ENCODE measurements at places on chromosomes 6 and 20.
A peak's percentile ranks its signal among the peaks of the same experiment; 100 is the strongest.

GRCh38 chr6:162184465-162184864 lies 543.1 kb downstream of the PRKN start:
- peak; percentile 70 for DNase-seq

DNA sequence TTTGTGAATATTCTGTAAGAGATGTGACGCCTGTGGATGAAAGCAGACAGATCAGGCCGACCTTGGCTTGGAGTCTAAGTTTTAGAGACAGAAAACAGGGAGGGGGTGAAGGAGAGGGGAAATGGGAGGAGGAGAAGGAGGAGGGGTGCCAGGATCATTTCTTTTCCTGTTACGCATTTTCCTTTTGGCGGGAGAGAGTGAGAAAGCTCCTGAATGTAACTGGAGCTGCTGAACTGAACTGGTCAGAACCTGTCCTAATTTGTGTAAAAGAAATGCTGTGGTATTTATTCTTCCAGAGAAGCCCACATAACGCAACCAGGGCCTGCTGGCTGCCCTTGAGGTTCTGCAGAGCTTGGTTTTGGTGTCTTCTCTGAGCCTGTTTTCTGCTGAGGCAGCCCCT lies 41.9 kb downstream of the UTRN start:
- DNase-seq: no peak

DNA sequence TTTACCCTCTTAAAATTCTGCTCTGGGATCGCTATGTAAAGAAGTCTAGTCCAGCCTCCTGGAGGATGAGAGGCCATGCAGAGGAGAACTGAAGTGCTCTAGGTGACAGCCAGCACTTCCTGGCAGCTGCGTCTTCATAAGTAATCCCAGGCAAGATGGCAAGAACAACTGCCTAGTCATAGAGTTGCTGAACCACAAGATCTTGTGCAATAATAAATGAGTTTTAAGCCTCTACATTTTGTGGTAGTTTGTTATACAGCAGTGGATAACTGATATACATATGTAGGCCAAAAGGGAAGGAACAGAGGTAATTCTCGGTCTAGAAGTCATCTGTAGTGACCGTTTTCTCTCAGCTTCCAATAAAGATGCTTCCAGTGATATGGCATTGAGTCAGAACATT lies 103.8 kb upstream of the FLRT3 start:
- DNase-seq: no peak

GRCh38 chr6:45687570-45687969 lies 309.8 kb upstream of the SUPT3H start:
- DNase-seq: no peak

DNA sequence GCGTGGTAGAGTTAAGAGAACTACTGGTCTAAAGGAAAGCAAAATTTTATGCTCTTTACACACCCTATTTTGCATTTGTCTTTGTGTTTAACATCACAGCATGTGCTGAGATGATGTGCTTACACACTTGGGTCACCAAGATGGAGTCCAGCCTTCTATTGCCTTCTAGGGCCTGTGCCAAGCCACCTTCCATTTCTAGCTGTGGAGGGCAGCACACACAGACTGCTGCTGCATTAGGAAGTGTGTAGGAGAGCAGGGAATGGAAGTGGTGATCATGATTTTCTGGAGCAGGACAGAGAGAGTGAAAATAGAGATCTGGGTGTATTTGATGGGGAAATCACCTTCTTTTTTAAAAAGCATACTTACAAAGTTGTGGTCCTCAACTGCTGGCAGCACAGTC lies 191.6 kb downstream of the SOX4 start:
- DNase-seq: no peak

- no peak for DNase-seq
These were observed 68.7 kb upstream of the MYL9 start for GRCh38 chr20:36472637-36473090.

GRCh38 chr6:33672808-33673207 lies 38.7 kb downstream of the UQCC2 start:
- peak; percentile 85 for DNase-seq

- no peak for DNase-seq
These were observed 14.5 kb upstream of the DAAM2 start for GRCh38 chr6:39777661-39778060.

- DNase-seq: no peak
These were observed 46.5 kb downstream of the NFATC2 start for GRCh38 chr20:51495921-51496545.

DNA sequence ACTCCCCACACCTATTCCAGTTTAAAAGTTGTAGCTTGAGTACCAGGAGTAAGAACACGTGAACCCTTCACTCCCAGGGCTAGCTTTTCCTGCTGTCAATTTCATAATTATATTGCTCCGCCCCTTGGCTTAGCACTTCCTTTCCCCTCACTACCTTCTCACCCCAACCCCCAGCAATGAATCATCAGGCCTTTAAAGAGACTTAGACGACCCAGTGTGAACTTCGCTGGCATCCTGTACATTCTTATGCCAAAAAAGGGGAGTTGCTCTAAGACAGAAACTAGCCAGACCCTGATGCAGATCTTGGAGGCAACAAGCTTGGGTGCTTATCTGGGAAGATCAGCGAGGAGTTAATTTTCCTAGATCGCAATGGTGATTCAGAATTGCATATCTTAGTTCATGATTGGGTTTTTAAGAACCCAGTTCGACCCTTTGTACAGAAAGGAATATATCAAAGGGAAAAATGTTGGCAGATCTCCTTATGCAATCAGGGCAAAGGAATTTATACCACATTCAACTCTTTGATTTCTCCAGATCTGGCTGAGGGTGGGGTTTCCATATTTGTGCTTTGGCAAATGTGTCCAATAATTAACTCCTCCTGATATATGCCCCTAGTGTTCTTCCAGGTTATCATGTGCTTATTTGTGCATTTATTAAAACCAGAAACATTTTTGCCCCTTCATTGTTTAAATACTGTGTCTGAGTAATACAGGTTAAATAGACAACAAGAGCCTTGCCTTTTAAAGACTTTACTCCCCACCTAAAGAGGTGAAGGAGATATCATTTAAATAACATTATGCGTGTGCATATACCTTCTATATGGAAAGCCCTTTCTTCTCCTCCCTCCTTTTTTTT lies 8.1 kb upstream of the ATXN1 start:
- peak; percentile 85 for DNase-seq

GRCh38 chr20:46814366-46815232 lies 80.0 kb upstream of the EYA2 start:
- no peak for DNase-seq

DNA sequence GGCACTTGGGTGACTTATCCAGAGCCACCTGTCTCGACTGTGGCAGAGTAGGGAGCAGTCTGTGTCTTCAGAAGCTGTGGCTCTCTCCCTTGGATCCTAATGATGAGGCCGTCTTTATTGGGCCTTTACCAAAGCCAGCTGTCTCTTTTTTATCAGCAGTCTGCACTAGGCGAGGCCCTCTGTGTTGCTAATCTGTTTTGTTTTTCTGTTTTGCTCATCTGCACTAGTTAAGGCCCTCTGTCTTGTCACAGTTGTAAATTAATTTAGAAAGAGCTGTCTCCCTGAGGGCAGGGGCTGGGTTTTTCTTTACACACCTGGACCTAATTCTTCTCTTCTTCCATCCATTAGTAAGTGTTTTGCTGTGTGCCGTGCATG lies 45.0 kb downstream of the CDS2 start:
- no peak for DNase-seq

DNA sequence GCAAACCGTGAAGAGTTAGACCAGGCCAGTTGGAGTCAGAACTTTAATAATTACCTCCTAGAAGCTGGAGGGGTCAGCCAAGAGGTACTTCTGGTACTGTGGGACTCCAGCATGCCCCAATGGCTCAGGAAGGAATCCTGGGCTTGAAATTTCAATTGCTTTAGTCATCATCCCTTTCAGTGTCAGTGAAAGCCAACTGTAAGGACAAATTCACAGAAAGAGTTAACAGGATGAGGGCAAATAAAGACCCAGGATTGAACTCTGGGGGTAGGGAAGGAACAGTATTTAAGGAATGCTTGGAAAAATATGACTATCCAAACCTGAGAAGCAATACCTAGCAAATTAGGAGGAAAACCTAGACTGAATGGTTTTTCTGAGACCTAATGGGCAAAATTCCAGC lies 735.1 kb upstream of the MARCKS start:
- DNase-seq: no peak

DNA sequence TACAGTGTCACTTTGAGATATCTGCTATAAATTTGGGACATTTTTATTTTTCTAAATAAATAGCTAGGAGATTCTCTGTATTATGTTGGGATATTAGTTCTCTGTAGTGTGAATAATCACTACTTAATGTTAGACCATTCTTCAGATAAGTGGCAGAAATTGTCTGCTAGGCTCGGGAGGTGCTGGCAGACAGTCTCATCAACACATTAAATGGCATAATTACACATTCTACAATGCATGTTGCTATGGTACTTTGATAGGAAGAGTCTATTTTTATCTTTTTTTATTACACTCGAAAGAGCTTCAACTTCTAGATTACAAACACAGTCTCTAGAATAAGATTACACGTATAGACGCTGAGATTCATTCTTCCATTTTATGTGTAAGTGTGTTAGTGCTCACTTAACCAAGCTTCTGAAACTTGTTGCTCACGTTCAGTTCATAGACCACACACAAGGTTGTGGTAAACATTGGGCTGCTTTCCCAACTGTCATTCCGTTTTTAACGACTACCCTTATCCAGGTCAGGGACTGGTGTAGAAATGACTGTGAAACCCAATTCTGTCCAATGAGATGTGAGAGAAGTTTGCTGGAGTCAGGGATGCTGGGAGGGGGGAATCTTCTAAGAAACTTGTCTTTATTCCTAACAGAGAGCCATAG lies 78.6 kb downstream of the TPBG start:
- DNase-seq: no peak

GRCh38 chr20:59925899-59926298 lies 7.5 kb downstream of the SYCP2 start:
- no peak for DNase-seq

- no peak for DNase-seq
These were observed 89.1 kb downstream of the PREX1 start for GRCh38 chr20:48738399-48739304.

DNA sequence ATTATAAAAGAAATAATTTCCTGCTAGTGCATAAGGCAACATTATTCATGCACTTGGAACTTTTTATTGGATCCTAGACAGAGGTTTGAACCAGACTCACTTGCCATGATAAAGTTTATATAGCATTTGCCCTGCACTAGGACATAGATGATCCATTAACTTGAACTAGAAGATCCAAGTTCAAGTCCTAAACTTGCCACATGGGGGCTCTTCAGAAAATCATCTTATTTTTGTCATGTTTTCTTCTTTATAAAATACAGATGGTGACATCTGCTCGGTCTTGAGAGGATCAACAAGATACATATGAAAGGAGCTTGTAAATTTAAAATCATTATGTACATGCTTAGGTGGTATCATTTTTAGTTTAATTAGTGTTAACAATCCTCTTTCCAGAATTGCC lies 94.5 kb downstream of the SIM1 start:
- no peak for DNase-seq

GRCh38 chr6:158009114-158009891 lies 27.6 kb downstream of the SYNJ2 start:
- peak; percentile 65 for DNase-seq

DNA sequence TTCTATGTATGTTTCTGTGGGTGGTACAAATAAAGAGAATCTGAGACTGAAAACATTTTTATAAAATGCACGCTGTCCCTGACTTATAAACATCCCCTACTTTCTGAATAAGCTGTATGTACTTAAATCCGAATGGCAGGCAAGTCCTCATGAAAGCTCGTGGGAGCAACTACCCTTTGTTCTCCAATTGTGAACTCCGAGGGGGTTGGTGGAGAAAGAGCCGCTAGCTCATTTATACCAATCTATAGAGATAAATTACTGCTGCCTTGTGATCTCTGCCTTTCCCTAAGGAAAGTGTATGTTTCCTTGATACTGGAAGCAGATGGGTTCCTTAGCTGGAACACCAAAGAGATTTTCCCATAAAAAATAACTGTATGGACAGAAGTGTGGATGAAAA lies 84.5 kb downstream of the GJA10 start:
- no peak for DNase-seq

DNA sequence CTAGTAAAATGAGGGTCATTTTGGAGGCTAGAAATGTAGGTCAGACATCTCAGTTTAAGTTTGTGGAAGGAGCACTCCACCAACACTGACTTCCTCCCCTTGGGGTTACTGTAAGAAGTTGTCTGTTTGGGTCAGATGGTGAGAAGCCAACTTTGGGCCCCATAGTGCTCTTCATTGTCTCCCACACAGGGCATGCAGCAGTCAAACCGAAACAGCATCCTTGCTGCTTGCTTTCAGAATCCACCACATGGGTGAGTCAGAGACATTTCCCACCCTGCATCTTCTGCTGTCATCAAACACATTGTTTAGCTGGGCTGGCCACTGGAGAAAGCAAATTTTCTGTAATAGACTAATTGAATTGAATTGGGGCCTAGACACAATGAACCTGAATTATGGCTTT lies 16.8 kb downstream of the IL17F start:
- no peak for DNase-seq

GRCh38 chr20:43840382-43841070 lies 74.1 kb upstream of the TOX2 start:
- DNase-seq: peak; percentile 39

GRCh38 chr6:291204-291696 lies 1.0 kb upstream of the DUSP22 start:
- no peak for DNase-seq

DNA sequence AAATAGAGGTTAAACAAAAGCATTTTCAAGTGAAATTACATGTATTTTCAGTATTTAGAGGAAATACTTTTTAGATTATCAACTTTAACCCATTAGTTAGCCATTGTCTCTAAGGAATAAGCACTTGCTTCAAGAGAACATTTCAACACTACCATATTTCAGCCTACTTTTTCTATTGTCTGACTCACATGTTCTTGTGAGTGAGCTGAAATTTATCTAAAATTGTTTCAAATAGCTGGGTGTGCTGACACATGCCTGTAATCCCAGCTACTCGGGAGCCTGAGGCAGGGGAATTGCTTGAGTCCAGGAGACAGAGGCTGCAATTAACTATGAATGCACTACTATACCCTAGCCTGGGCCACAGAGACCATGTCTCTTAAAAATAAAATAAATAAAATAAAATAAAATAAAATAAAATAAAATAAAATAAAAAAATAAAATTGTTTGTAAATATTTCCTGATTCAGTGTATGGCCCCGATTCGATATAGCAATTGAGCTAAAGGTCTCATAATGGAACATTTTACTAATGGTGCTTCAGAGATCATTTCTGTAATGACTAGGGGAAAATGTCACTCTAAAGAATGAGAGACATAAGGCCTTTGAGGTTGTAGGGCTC lies 324.6 kb upstream of the PLCB4 start:
- DNase-seq: no peak

DNA sequence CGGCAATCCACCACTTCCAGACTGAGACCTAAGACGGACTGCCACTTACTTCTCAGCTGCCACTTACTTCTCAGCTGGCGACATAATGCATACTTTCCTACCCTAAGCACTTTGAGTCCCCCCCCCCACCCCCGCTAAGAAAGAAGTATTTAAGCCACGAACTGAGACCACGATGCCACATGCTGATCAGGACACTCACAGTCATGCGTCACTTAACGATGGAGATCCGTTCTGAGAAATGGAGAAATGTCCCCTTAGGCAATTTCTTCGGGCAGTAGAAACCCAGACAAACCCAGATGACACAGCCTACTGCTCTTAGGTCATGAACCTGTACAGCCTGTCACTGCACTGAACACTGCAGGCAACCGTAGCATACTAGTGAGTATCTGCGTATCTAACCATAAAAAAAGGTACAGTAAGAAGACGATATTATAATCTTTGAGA lies 690 bp downstream of the IFNGR1 start:
- DNase-seq: peak; percentile 96

Measured in suppressor macrophage treated with lipopolysaccharide for 1 hour (primary cell).